ENCODE measurements at places on chromosomes 2 and 18.
A peak's percentile ranks its signal among the peaks of the same experiment; 100 is the strongest.

DNA sequence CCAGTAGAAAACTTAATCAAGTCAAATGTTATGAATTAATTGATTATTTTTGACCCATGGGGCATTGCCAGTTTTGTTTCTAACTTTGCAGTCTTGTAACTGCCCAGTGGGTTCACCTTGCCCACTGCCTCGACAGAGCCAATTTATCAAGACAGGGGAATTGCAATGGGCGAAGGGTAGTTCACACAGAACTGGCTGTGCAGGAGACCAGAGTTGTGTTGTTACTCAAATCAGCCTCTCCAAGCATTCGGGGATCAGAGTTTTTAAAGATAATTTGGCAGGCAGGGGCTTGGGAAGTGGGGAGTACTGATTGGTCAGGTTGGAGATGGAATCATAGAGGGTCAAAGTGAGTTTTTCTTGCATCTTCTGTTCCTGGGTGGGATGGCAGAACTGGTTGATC lies 168.5 kb upstream of the COPS8 start:
- no peak for DNase-seq

GRCh38 chr2:166361351-166362153 lies 14.2 kb downstream of the SCN9A start:
- no peak for DNase-seq

DNA sequence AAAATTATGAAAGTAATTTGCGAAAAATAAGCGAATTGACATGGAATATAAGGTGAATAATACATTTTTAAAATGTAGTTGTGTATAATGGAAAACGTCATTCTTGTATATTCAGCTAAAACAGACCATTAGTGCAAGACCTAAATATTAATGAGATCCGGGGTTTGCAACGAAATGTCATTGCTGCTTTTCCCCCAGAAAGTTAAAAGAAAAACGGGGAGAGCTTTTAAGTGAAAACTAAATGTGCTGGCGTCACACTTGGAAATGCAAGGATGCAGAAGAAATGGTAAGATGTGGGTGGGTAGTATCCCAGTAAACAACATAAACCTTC lies 491 bp upstream of the SGO2 start:
- no peak for DNase-seq

GRCh38 chr18:13809531-13810255 lies 14.3 kb upstream of the MC5R start:
- no peak for DNase-seq

GRCh38 chr18:10377956-10378355 lies 76.5 kb upstream of the APCDD1 start:
- no peak for DNase-seq

GRCh38 chr2:200223205-200223784 lies 83.2 kb upstream of the SPATS2L start:
- no peak for DNase-seq

DNA sequence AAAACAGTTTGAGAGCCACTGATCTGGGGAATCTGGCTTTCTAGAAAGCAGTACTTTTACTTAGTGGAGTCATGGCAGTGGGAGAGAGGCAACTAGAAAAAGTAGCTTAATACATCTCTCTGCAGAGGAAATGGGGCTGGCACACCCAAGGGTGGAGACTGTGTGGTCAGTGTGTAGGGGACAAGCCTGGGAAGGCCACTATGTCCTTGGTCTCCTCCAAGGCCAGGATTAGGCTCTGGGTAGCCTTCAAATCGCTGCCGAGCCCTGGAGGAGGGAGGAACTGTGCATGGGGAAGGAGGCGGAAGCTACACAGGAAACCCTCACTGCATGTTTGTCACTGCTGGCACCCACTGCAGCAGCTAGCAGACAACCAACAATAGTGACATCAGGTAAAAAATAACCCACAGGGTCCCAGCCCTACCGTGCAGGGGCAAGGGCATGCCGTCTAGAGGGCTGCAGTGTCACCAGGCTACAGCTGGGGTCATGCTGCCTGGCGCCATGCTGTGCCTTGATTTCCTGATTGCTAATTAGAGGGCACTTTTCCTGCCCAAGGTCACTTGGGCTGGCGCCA lies 34.8 kb downstream of the LBH start:
- peak; percentile 69 for DNase-seq
